ENCODE measurements at places on chromosomes 4 and X. TPM values are rescaled to one million over a fixed set of nuclear protein-coding genes. Genes with fewer than 3 reads are reported as not detected.

TEX13D gene
- not detected for total RNA-seq

C4orf50 gene
- not detected for total RNA-seq

SUPT20HL1 gene
- total RNA-seq, result not detected

JADE3 gene
- total RNA-seq, result 5.5 TPM

SLC7A11 gene
- total RNA-seq, result 0.59 TPM

DMP1 gene
- total RNA-seq, result not detected

All from suprapubic skin (tissue), 4 donors.